ENCODE measurements at places on chromosomes 4 and X.

- DNase-seq, result no peak
Measured at GRCh38 chr4:86641516-86642090, 47.5 kb downstream of the PTPN13 start.

GRCh38 chrX:8711401-8711800, 20.5 kb downstream of the ANOS1 start:
- DNase-seq, result no peak

- no peak for DNase-seq
Measured at GRCh38 chr4:87051121-87051713, 116.4 kb downstream of the AFF1 start.

DNA sequence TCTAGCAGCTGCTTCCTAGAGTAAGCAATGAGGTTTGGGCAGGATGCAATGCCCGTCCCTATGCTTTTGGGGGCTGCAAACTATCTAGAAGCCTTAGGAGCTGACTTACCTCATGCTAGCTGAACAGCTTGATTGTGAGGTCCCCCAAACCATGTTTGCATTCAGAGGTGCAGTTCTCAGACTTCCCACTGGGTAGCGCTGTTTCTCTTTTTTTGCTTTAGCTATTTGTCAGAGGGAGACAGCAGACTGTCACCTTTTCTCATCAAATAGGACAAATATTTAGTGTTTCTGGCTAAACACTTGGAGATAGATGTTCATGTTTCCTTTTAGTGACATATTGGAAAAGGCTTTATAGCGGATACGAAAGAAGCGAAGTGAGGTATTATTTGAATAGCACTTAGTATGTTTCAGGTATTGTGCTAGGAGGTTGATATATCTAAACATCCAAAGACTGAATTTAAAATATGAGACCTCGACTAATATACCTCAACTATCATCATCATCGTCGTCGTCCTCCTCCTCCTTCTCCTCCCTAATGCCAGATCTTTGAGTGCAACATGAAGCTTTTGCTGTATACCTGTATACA, 18.7 kb upstream of the TMEM192 start:
- peak; percentile 14 for DNase-seq

DNA sequence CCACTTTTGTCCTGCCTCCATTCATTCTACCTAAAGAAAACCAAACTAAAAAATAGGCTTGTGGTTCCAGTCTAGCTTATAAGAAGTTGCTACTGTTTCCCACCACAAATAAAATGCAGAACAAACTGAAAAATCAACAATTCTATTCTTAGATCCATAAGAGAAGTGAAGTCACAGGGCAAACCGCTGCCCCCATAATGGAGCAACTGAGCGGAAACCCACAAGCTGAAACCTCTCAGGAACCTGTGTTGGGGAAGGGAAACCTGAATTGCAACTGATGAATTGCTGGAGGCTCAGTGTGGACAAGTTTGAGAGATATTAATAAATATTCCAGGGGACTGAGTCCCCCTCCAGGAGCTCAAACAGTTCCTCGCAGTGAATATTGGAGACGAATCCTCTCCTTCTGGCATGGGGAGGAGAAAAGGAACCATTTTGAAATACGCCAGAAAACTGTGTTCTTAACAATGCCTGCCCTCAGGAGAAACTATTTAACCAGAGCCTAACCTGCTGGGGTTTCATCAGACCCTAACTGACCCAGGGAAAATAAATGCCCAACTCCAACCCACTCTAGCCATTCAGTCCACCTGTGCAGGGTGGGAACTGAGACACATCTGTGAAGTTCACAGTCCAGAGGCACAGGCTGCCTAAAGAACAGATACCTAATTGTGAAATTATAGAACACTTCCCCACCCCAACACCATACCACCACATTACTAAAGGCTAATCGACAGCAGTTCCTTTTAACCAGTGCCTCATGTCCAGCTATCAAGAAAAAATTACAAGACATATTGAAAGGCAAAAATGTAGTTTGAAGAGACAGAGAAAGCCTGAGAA, 22.8 kb upstream of the SH3RF1 start:
- DNase-seq, result no peak

DNA sequence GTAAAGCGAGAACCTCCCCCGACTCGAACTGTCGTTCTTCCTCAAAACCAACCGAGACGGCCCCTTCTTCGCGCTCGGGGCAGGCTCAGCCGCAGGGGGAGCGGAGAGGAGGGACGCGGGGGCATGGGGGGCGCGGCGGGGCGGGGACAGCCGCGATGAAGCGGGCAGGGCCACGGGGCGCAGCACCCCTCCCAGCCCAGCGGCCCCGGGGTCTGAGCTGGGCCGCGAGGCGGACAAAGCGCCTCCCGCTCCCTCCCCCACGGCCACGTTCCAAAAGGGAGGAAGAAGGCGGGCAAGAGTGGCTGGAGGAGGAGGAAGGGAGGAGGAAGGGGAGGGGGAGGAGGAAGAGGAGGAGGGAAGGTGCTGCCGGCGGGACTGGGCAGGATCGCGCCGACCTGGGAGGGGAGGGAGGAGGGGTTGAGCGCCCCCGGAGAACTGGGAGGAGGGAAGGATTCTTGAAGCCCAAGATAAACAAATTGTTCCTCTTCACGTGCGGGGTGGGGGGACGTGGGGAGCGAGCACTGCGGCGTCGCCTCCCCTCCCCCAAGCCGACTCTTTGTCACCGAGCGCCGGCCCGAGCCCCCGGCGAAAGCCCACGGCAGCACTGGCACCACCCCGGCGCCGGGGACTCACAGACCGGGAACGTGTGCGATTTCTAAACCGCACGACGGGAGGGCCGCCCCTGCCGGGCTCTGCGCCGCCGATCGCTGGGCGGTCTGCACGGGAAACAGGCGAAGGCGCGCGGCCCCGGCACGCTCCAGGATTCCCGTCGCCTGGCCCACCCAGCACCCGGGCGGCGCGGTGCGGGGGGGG, 2.9 kb downstream of the MAML3 start:
- DNase-seq, result peak; percentile 73

DNA sequence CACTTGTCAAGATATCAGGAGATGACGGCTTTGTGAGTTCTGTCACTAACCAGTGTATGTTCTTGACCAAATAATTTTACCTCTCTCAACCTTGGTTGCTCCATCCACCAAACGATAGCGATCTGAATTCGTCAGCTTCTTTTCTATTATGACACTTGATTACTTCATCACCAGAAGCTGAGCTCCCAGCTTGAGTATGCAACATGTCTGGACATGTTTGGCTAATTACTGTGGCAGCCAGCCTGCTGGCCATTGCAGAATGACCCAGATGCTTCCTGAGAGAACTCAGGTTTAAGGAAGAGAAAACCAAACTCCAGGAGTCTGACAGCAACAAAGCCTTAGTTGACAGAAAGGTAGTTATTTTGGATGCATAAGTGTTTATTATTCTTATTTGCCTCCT, 46.4 kb upstream of the PARM1 start:
- no peak for DNase-seq

Data from HS-27A (cell line).